ENCODE measurements at places on chromosomes 4 and X. TPM values are rescaled to one million over a fixed set of nuclear protein-coding genes. Genes with fewer than 3 reads are reported as not detected.
A peak's percentile ranks its signal among the peaks of the same experiment; 100 is the strongest.

GRCh38 chr4:99711657-99712056 is 54.0 kb upstream of the C4orf54 start:
- H3K4me1 ChIP-seq = no peaks in the 10 kb centered on the region
- H3K4me3 ChIP-seq = no peak overlapping the region
- H3K27ac ChIP-seq = no peak overlapping the region
- no peaks in the 10 kb centered on the region for H3K27me3 ChIP-seq
- DNase-seq = no peak

- H3K36me3 ChIP-seq = peaks cover 25% of the 10 kb centered on the region
- DNase-seq = no peak
- H3K4me3 ChIP-seq = no peak overlapping the region
- no peaks in the 10 kb centered on the region for H3K27me3 ChIP-seq
These were observed 46.5 kb downstream of the PHOX2B start for GRCh38 chr4:41701983-41702382.

DNA sequence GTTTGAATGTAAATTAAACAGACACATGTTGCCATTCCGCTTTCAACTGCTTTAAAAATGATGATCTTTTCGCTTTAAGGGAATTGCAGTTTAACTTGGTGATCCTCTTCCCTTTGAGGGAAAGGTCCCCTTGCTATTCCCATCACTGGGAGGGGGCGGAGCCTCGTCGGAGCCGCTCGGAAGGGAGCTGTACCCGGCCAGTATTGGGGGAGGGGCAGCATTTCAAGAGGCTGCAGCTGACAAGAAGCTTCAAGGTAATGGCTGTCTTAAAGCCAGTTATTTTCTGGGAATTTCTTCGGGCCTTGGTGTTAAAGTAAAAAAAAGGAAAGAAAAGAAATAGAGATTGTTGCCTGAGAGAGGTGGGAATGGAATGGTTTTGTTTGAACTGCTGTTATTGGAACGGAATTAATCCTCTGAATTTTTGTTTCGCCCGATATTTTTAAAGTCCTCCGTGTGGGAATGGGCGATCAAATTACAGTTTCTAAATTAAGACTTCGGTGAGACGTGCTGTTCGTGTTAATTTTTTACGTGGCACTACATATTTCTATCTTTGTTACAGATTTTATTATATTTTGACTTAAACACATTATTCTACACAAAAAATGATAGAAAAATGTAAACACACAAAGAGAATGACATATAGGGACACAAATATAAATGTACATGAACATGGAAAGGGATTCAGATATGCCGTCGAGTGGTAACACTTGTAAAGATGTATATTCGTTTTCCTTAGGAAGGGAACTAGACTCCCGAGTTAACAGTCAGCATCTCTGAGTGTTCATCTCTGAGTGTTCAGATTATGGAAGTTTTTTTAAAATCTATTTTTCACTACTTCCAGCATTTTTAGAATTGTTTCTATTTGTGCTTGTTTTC is 9.2 kb downstream of the PWWP3B start:
- no peak overlapping the region for H3K4me3 ChIP-seq
- DNase-seq = no peak
- H3K4me1 ChIP-seq = no peaks in the 10 kb centered on the region
- no peaks in the 10 kb centered on the region for H3K36me3 ChIP-seq

DNA sequence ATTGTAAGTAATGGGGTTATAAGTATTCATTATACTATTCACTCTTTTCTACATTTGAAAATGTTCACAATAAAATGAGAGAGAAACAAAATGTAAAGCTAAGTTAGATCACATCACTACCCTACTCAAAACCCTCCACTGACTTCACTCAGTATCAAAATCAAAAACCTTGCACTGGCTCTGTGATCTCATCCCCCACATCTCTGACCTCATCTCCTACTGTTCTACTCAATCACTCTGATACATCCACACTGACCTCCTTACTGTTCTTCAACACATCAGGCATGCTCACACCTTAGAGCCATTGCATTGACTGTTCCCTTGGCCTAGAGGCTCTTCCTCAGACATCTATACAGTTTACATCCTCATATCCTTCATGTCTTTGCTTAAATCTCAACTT is 50.7 kb downstream of the THOC2 start:
- H3K4me1 ChIP-seq = no peaks in the 10 kb centered on the region
- H3K27ac ChIP-seq = no peak overlapping the region
- H3K4me3 ChIP-seq = no peak overlapping the region
- peaks cover 24% of the 10 kb centered on the region for H3K36me3 ChIP-seq

GRCh38 chrX:110317061-110317819 is 645 bp downstream of the AMMECR1 start:
- H3K27me3 ChIP-seq = no peaks in the 10 kb centered on the region
- peak; percentile 46 for DNase-seq
- H3K36me3 ChIP-seq = no peaks in the 10 kb centered on the region
- H3K4me3 ChIP-seq = peak overlapping the region; percentile 70
- peak overlapping the region; percentile 83 for H3K27ac ChIP-seq
- no peaks in the 10 kb centered on the region for H3K4me1 ChIP-seq

EVC2 gene
- 4.9 TPM for total RNA-seq

FREM3 gene
- 0.38 TPM for total RNA-seq

VCX2 gene
- not detected for total RNA-seq

RIBC1 gene
- total RNA-seq = 3.0 TPM

Measured in lower lobe of right lung (tissue), 2 donors.